M059J (cell line): ENCODE measurements at places on chromosomes 3 and 15.

DNA sequence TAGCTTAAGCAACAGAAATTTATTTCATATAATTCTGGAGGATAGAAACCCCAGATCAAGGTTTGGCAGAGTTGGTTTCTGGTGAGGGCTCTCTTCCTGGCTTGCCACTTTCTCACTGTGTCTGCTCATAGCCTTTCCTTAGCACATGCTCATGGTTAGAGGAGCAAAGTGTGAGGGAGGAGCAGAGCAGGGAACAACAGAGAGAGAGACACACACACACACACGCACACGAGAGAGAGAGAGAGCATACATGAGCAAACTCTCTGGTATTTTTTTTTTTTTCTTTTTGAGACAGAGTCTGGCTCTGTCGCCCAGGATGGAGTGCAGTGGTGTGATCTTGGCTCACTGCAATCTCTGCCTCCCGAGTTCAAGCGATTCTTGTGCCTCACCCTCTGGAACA is 36.8 kb upstream of the ZDHHC23 start:
- no peak for DNase-seq

DNA sequence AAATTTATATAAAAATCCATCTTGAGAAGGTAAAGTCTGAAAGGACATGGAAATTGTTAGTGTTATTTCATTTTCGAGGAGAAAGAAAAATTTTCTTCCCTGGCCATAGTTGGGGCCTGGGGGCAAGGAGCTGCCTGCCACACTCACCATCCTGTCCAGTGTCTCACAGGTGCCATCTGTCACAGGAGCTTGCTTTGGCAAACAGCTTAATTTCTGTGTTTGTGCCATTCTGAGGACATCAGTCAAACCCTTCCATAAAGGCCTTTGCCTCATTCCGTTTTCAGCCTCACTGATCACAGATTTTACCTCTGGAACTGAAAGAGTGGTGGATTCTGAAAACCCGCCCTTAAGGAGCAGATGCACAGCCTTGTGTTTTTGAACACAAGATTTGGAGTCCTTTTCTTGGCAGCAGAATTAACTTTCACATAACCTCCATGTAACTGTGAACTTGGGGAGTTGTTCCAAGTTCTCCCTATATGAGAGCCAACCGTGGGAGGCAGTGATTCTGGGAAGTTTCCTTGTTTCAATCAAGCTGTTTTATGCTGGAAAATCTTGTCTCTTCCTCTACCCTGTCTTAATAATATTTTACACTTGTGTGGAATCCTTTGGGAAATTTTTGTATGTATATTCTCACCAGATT is 254.7 kb downstream of the CACNA2D3 start:
- no peak for DNase-seq

DNA sequence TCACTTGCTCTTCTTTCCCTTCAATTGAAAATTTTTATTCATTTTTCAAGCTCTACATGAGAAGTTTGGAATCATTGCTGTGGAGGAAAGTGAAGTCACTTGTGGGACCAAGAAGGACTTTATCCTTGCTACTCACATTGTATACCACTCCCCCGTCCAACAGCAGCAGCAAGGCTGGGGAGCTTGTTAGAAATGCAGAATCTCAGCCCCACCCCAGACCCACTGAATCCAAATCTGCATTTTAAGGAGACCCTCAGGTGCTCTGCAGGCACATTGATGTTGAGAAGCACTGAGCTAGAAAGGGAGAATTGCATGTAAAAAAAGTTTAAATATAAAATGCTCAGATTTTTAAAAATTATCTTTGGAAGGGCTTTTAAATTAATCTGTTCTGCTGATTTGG is 202.3 kb upstream of the MRPL3 start:
- no peak for DNase-seq

- DNase-seq, result no peak
Observed at GRCh38 chr3:173863551-173863950, 466.0 kb downstream of the NLGN1 start.

DNA sequence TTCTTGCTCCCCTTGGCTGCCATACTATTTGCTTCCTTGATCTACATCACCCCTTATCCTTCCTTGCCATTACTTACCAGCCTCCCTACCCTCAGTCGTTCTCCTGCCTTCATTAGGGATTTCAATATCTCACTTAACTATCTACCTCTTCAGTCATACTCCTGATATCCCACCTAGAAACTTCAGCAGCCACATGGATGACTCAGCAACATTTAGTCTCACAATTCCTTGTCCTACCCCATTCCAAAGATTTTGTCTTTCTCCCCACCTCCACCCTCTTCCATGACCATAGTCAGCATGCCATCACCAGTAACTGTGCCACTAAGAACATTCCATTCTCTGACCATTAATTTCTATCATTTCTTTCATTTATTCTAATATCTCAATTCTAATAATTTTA is 18.4 kb downstream of the UPK1B start:
- no peak for DNase-seq

DNA sequence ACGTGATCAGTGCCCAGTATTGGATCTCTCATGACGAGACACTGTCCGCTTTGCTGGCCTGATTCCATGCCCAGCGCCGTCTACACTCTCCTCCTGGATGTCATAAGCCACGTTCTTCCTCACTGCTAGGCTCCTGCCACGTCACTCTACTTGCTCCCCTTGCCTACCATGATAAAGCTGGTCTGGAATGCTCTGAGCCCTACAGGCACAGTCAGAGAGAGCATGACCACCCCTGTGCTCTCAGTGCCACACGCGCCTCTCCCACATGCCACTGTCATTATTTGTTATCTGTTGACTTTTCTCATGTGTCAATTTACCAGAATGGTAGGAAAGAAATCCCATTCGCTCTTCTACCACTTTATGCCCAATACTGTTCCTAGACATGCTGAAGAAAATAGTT is 148.6 kb downstream of the ANO10 start:
- DNase-seq, result no peak

DNA sequence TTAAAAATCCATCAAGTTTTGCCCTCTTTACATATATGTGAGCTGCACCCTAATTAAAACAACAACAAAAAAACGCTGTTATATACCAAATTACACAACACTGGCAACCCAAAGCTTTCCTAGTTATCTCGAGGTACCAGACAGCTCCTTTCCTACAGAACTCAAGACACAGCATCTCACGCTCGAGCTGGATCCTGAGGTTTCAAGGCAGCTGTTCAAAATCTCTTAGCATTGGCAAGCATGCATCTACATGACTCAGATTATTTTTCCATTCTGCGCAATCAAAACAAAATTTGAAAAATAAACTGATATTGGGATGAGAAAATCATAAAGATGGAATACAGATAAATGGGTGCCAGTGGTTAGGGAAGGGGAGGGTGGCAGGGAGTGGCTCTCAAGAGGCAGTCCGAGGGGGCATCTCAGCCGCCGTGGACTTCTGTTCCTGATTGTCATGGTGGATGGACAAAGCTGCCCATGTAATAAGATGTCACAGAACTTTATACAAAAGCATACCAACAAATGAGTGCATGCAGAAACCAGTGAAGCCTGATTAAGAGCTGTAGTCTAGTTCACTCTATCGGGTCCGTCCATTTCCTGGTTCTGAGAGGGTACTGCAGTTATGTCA is 91.5 kb downstream of the ADAMTS17 start:
- DNase-seq, result no peak

- DNase-seq, result no peak
Observed at GRCh38 chr3:58833491-58833890, 166.9 kb upstream of the FAM3D start.

DNA sequence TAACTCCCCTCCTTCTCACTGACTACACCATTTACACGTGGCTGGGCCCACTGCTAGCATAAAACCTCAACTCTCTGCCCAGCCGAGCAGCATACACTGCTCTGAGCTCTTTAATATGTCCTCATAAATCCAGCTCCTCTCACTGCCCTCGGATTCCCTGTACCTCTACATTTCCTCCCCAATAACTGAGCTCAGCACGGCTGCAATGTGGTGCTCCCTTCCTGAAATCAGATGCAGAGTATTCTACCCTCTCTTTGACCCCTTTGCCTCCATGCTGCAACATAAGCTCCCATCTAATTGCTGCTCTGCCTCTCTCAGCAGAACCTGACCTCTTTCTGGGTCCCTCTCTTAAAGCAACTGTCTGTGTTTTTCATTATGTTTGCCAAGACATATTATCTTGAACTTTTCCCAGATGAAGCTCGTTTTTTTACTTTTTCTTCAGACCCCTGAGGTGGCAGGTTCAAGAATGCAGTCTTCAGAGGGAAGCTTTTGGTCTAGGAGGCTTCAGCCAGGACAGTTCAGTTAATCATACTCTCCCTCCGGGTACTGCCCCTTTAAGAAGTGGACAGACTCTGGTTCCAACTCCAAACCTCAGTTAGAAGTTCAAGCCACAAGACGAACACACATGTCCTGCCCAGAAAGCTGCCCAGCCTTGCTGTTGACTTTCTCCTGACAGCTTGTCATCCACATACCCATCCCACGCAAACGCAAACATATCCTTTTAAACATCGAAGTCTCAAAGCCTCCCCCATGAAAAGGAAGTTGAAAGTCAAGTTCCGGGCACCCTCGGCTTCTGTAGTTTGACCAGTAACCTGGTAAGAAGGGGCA is 81.1 kb upstream of the NEO1 start:
- no peak for DNase-seq

DNA sequence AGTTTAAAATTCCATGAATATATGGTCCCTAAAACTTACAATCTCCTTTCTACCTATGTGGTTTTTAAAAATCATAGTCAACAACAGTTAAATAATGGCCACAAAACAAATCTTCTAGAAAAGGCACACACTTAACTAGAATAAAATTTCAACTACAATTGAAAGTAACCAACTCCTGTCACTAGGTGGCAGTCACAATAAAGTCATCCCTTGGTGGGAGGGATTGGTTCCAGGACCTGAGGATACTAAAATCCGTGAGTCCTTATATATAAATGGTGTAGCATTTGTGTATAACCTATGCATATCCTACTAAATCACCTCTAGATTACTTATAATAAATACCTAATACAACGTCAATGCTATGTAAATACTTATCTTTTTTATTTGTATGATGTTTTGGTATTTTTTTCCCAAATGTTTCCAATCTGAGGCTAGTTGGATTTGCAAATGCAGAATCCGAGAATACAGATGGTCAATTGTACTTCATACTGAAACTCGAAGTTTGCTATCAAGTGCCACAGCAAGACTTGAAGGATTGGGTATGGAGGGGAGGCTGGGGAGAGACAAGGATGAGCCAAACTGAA is 172.6 kb downstream of the FMN1 start:
- peak; percentile 75 for DNase-seq

GRCh38 chr3:14587740-14588360 is 47.7 kb upstream of the GRIP2 start:
- peak; percentile 89 for DNase-seq

DNA sequence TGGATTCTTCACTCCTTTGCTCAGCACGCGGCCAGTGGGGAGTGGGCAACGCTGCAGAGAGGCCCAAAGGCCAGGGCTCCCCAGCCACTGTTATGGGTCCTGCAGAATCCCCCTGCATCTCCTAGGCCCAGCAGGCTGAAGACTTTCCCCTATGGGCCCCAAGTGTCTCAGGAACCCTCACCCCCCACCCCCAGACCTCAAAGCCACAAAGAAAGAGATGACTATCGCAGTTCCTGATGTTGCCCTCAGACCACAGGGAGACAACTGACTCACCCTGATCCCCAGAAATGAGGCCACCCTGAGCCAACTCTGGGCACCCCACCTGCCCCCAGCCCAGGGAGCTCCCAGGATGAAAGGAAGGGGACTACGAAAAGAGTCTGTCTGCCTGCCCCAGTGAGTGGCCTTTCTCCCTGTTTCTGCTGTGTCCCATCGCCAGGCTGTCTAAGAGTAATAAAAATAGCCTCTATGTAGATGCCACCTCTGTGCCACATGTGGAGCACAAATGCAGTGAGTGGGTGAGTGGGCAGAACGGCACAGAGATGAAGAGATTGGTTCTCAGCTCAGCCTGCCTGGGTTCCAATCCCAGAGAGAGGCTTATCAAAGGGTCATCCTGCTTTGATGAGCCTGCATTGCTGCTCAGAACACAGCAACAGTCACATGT is 283.0 kb downstream of the UACA start:
- peak; percentile 63 for DNase-seq

GRCh38 chr3:49882166-49882565 is 12.5 kb upstream of the CAMKV start:
- DNase-seq, result no peak

GRCh38 chr15:63494408-63494807 is 10.0 kb upstream of the USP3 start:
- peak; percentile 39 for DNase-seq

GRCh38 chr15:38053776-38054175 is 119.3 kb downstream of the TMCO5A start:
- DNase-seq, result no peak

DNA sequence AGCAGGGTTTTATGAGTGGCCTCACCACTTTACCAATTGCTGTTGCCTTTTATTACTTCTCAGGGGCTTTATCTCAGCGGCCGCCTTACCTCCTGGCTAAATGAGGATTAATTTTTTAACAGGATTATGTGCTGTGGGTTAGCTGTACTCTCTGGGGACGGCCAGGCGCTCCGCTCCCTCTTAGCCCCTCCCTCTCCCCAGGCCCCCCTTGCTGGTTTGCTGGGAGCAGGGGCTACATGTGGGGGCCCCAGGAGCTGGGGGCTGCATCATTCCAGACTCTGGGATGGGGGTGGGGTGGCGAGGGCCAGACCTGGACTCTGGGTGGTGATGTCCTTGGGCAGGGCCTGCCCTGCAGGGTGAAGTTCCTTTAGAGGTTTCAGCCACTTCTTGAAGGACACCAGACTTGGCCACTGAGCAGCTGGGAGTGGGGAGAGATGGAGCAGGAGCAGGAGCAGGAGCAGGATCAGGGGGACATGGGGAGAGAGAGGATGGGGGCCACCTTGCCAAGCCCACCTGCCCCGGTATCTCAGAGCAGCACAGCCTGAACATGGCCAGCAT is 196.1 kb downstream of the GOLGA6L6 start:
- DNase-seq, result no peak
